ENCODE measurements at places on chromosomes 13 and 19.
A peak's percentile ranks its signal among the peaks of the same experiment; 100 is the strongest.

DNA sequence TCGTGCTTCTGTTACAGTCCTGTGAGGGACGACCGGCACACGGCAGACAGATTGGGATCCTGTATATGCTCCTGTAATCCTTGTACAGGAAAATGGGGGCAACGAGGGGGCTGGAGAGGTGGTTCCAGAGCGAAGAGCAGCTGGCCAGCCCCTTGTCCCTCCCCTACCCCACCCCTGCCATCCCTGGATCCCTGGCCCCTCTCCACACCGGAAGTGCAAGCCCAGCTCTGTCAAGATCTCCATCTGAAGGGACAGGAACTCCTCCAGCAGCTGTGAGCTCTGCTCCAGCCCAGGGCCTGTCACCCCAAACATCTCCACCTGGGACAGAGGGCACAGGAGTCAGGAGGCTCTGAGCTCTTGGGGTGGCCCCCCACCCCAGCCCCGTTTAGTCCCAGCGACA is 5.5 kb upstream of the CCER2 start:
- DNase-seq: no peak

DNA sequence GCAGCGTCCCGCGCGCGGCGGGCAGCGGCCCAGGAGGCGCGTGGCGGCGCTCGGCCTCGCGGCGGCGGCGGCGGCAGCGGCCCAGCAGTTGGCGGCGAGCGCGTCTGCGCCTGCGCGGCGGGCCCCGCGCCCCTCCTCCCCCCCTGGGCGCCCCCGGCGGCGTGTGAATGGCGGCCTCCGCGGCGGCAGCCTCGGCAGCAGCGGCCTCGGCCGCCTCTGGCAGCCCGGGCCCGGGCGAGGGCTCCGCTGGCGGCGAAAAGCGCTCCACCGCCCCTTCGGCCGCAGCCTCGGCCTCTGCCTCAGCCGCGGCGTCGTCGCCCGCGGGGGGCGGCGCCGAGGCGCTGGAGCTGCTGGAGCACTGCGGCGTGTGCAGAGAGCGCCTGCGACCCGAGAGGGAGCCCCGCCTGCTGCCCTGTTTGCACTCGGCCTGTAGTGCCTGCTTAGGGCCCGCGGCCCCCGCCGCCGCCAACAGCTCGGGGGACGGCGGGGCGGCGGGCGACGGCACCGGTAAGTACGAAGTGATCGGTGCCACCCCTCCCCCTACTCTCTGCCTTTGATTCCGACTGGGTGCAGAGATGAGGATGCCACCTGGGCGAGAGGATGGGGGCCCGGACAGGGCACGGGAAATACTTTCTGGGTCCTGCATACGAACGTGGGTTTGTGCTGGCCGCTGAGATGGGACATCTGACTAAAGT is 874 bp downstream of the TRIM28 start:
- DNase-seq: peak; percentile 54

DNA sequence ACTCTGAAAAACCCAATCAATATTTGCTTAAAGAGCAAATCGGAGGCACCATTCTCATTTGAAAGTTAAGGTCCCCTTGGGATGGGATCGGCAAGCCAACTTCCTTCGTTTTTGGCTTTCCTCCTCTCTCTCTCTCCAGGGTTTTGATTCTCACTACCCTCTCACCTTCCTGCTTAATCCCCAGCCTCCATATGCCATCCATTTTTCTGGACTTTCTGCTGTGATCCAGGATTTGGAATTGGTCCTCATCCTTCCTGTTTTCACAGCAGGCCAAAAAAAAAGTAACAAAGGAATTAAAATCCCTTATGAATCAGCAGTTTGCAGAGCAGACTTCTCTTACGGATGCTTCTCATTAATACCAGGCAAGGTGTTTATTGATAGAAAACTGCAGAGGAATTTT is 283.1 kb upstream of the TMTC4 start:
- no peak for DNase-seq

- no peak for DNase-seq
Measured at GRCh38 chr13:65725006-65725405, 1505.1 kb downstream of the PCDH9 start.

GRCh38 chr13:110319397-110319773 is 12.3 kb downstream of the COL4A2 start:
- DNase-seq: no peak

DNA sequence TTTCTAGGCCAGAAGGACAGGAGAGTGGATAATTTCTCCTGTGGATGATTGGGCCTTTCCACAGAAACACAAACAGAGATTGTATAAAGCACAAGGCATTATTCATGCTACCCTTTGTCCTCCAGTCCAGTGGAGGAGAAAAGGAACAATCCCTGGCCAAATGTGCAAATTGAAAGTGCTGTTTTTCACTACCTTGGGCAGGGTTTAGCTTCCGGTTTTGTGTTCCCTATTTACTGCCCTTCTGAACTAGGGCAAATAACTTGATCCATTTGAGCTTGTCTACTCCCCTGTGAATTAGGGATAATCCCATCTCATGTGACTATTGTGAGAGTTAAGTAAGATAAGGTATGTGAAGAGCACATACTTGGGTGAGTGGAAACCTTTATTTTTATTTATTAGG is 13.3 kb downstream of the PDX1 start:
- no peak for DNase-seq

DNA sequence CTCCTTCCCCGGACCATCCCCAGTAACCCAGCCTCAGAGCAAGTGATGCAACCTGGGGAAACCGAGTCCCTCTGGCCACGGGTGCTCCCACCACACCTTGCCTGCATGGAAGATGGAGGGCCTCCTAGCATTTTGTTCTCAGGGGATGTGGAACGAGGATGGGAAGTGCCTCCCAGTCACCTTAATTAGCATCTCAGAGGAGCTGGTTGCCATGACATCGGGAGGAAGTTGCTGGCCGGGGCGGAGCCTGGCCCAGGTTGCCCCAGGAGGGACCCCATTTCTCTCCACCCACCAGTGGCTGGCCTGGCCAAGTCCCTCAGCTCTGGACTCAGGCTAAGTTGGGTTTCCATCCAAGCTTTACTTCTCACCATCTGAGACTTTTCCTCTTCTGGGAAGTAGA is 24.1 kb upstream of the PTPRS start:
- no peak for DNase-seq

- no peak for DNase-seq
Measured at GRCh38 chr19:47274891-47275761, 441 bp downstream of the INAFM1 start.

DNA sequence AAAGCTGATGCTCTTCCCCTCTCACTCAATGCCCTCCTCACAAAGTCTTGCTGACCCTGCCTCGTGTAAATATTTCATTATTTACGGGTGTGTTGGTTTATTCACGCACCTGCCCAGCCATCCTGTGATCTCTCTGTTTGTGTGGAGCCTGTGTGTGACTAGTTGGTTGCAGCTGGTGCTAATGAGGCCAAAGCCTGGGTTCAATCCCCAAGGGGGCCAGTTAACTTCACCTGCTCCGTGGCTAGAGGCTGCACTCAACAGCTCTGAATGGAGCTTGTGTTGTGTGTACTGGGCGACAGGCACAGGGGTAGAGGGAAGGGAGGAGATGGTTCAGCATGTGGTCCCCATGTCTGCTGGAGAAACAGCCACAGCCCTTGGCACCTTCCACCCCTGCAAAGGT is 109.5 kb downstream of the DNAJC15 start:
- no peak for DNase-seq

- no peak for DNase-seq
Measured at GRCh38 chr13:43425234-43425633, 361.5 kb downstream of the ENOX1 start.

- DNase-seq: no peak
Measured at GRCh38 chr13:44088411-44088810, 208.7 kb downstream of the LACC1 start.

DNA sequence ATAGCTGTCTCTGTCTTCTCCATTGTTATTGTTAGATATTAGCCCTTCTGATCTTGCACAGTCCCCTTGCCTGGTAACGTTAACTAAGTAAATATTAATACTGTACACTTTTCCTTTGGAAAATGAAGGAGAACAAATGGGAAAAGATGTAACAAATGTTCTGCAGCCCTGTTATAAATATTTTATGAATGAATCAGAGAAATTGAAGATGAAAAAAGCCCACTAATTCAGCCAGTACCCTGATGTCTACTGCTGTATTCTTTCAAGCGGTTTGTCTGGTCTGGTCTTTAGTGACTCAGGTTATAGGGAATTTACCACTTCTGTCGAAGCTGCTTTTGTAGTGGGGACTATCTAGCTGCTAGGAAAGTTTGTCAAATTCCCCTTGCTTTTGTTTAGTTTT is 121.0 kb downstream of the COG6 start:
- no peak for DNase-seq

GRCh38 chr13:25980255-25980654 is 71.6 kb downstream of the SHISA2 start:
- no peak for DNase-seq

GRCh38 chr13:49972709-49973108 is 24.1 kb upstream of the TRIM13 start:
- DNase-seq: no peak

Data from stimulated activated CD8-positive, alpha-beta memory T cell treated with anti-CD3 and anti-CD28 coated beads, Interleukin-4, amount 100 ng/mL, for 4 hours (primary cell).